ENCODE measurements at places on chromosomes 2 and 18.

DNA sequence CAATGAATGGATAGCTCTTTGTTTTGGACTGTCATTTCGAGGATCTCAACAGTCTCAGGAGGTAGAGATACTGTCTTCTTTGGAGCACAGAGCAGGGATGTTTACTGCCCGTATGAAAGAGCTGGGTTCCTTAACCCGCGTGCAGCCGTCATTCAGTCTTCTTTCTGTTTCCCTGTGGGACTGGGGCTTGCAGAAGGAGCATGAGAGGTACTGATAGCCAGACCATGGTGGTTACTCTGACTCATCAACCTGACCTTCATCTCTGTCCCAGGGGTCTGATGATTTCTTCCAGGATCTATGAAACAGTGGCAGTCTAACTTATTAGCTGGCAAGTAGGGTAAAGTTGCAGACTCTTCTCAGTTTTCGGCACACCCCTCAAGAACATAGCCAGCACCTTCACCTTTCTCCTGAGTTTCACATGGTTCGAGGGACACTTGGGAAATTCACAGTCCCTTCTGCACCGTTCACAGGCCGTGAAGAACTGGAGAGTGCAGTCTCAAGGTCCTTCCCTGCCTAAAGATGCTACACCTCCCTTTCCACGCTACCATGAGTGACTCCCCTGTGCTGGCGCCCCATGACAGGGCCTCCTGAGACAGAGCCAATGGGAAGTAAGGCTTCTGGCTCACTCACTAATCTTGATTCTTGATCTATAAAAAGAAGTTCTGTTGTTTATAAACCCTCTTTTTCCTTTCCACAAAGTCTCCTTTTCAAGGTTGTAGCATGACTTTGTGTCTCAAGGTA, 226.2 kb downstream of the MC4R start:
- DNase-seq: no peak

DNA sequence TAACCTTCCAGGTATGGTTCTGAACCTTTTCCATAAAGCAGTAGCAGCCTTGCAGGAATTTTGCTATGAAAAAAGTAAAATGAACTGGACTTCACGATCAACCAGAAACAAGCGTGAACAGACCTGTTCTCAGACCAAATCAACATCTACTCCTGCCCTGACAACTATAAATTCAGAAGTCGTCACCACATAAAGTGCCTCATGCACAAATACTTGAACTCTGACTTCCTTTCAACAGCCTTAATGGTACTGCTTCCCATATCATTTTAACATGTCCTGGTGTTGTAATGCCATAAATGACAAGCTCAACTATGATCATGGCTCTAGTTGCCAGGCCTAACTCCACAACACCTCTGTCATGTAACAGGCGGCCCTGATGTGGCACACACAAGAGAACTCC, 262.4 kb downstream of the MTX2 start:
- no peak for DNase-seq

GRCh38 chr2:16584824-16585540, 80.7 kb downstream of the CYRIA start:
- no peak for DNase-seq

DNA sequence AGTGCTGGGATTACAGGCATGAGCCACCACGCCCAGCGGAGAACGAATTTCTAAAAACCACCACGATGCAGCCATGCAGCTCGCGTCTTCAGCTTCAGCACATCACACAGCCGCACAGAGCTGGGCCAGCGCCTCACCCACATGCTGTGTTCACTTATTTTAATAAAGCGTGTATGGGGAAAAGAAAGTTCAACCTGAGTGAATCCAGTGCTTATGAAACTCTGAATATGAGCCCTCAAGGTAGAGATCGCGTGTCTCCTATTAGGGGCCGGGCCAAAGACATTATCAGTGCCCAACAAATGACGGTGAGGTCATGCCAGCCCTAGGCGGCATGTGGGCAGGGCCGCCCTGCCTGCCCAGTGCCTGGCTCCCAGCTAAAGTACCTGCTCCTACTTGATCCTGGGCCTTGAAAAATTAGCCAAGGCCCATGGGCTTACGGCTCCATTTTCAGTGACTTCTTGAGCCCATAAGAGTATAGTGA, 44.3 kb downstream of the SPRED2 start:
- DNase-seq: no peak

DNA sequence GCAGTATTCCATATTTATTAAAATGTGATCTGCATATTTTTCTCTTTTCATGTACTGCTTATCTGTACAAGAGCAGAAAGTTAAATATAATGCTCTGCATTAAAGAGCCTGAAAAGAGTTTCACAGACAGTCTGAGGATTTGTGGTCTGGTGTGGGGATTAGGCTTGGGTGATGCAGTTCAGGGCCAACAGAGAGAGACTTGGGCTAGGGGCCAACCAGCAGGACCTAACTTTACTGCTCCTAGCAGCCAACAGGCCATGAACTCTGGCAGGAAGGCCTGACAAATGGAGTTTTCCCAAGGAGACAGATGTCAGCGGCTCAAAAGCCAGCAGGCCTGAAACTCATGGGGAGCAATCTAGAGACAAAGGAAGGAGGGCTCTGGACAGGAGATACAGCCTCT, 169.6 kb downstream of the LRRTM1 start:
- DNase-seq: no peak

GRCh38 chr2:230787101-230787500, 74.5 kb downstream of the CAB39 start:
- no peak for DNase-seq

DNA sequence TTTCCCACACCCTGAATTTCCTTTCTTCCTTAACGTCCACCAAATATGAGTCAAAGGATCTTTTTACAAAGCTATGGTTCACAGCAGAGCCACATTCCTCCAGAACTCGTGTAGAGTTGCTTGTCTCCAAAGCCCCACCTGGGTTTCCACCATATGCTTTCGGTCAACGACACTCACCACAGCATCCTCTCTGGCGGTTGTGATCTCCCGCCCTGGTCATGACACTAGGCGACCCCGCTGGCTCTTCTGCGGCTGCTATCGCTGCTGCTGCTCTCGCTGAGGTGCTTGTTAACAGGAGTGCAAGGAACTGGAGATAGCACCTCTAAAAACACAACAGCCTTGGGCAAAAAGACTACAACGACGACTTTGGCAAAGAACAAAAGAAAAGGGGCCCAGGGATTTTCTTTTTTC, 340 bp downstream of the SLC40A1 start:
- DNase-seq: no peak

- no peak for DNase-seq
Observed at GRCh38 chr2:13046557-13047165, 329.9 kb downstream of the TRIB2 start.

DNA sequence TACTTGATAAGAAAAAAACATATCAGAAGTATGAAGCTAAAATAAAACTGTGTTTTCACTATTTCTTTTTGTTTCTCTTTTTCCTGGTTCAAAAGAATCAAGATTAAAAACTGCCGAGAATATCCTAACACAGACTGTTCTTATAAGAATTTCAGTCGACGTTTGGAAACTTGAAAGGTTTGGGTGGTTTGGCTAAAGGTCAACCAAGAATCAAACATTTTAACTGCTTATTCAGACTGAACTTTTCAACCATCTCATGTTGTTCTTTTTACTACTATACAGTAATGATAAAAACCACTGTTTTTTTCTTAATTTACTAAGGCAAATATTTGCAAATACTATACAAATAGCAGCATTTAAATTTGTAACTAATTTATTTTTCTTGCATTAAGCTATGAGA, 308.5 kb upstream of the TFPI start:
- no peak for DNase-seq

GRCh38 chr2:10091182-10091888, 11.1 kb upstream of the CYS1 start:
- no peak for DNase-seq

- DNase-seq: no peak
Observed at GRCh38 chr2:63784461-63784860, 57.2 kb upstream of the UGP2 start.

- no peak for DNase-seq
Observed at GRCh38 chr18:49223837-49224529, 236.5 kb downstream of the DYM start.

GRCh38 chr2:28251337-28251736, 141.3 kb upstream of the FOSL2 start:
- no peak for DNase-seq

- no peak for DNase-seq
Observed at GRCh38 chr2:158098178-158098577, 3.5 kb upstream of the UPP2 start.

DNA sequence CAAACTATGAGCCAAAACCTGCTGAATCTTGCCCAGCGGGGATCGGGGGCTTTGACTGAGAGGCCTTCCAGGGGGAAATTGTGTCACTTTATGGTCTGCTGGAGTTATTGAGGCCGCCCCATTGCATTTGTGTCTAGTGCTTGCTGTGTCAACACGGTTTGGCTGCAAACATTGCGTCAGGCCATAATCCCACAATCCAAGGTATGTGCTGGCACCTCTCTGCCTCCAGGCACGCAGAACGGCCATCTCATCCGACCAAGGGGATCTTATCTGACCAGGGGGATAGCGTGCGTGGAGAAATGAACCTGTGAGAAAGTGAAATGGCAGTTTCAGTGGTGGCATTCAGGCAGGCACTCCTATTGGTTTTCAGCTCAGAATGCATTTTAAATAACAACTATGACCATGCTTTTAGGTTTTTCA, 18.1 kb upstream of the LYPD6B start:
- no peak for DNase-seq

- no peak for DNase-seq
Observed at GRCh38 chr18:58552057-58552461, 76.8 kb downstream of the ALPK2 start.

DNA sequence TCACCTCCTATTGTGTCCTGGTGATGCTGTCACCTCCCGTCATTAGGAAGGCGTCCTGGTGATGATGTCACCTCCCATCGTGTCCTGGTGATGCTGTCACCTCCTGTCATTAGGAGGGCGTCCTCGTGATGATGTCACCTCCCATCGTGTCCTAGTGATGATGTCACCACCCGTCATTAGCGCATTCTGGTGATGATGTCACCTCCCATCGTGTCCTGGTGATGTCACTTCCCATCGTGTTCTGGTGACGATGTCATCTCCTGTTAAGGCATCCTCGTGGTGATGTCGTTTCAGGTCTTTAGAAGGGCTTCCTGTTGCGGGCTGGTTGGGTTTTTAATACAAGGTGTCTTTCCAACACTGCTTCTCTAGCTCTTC, 40.7 kb downstream of the CTDP1 start:
- no peak for DNase-seq

DNA sequence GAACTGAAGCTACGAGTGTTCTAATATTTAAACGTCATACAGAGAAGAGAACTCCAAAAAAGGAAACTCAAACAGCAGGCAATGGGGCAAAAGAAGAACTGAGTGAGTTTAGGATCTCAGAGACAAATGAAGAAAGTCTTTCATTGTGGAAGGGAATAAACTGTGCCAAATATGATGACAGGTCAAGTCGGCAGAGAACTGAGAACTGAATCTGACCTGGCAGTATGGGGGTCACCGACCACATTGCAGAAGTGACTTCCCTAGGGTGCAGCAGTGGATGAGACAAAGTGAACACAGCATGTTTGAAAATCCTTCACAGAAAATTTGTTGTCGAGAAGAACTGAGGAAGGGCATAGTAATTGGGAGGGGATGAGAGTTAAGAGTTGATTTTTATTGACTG, 55.9 kb downstream of the TTC21B start:
- DNase-seq: no peak

- DNase-seq: no peak
Observed at GRCh38 chr2:23625726-23626125, 240.7 kb downstream of the KLHL29 start.

DNA sequence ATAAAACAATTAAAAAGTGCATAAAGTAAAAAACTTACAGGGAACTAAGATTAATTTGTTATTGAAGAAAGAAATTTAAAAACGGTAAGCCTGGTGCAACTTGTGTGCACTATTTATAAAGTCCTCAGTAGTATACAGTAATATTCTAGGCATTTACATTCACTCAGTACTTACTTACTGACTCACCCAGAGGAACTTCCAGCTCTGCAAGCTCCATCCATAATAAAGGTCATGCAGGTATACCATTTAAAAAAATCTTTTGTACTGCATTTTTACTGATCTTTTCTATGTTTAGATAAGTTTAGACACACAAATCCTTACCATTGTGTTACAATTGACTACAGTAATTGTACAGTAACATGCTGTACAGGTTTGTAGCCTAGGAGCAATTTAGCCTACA, 51.5 kb upstream of the NXPH2 start:
- no peak for DNase-seq

DNA sequence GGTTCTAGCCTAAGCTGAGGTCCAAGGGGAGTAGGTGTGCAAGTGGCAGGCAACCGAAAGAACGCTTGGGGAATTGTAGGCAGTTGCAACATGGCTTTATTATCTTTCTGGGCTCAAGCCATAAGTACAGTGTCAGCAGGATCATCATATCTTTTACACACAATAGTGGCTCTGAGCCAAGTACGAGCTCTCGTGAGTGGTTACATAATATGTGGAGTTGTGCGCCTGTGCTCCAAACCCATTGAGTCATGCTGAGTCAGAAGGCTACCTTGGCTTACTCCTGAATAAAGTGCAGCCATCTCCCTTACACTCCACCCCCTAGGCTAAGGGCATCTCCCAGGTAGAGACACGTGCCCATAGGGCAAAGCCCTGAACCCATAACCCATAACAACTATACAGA, 233.9 kb downstream of the SATB2 start:
- no peak for DNase-seq

- DNase-seq: no peak
Observed at GRCh38 chr18:3368193-3368592, 81.8 kb upstream of the TGIF1 start.

GRCh38 chr2:120978359-120979050, 242.8 kb downstream of the GLI2 start:
- DNase-seq: no peak

GRCh38 chr2:111618226-111618977, 265.6 kb downstream of the ANAPC1 start:
- no peak for DNase-seq

DNA sequence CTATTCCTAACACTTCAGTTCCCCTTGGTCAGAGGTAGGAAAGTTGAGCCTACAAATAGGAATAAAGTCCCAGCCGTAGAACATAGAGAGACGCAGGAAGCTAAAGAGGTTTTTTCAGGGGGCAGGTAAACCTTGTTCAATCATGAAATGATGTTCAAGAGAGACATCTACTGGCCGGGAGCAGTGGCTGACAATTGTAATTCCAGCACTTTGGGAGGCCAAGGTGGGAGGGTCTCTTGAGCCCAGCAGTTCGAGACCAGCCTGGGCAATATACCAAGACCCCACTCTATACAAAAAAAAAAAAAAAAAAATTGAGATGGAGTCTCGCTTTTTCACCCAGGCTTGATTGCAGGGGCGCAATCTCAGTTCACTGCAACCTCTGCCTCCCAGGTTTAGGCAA, 66.7 kb upstream of the DNAJC10 start:
- peak; percentile 54 for DNase-seq

- DNase-seq: no peak
Observed at GRCh38 chr2:120881981-120882788, 146.5 kb downstream of the GLI2 start.

- no peak for DNase-seq
Observed at GRCh38 chr2:189633392-189633811, 27.9 kb upstream of the ASNSD1 start.

- no peak for DNase-seq
Observed at GRCh38 chr2:233075141-233075965, 15.2 kb downstream of the INPP5D start.

Data from NCI-H2081 treated with DMSO at 0.1 percent for 48 hours (cell line).